ENCODE measurements at places on chromosomes 16 and 17. TPM values are rescaled to one million over a fixed set of nuclear protein-coding genes. Genes with fewer than 3 reads are reported as not detected.

DNA sequence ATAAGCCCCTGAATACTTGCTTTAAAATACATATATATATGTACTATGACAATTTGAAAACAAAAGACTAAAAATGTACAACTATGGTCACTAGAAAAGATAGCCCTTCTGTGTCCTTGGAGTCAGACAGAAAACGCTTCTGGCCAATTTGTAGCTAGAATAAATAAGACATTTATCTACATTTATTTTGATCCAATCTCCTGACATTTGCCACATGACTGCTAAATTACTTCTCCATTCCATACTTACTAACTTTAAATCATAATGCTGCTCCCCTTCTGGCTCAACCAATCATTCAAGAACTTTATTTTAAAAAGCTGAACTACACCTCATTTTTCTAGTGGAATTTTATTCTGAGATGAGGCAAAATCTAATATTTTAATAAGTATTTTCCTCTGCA, 65.8 kb downstream of the CYTH1 start:
- no peak for DNase-seq

- DNase-seq, result no peak
Measured at GRCh38 chr17:45787044-45787443, 2.9 kb downstream of the CRHR1 start.

- DNase-seq, result no peak
Measured at GRCh38 chr17:20916383-20916782, 126.4 kb downstream of the USP22 start.

DNA sequence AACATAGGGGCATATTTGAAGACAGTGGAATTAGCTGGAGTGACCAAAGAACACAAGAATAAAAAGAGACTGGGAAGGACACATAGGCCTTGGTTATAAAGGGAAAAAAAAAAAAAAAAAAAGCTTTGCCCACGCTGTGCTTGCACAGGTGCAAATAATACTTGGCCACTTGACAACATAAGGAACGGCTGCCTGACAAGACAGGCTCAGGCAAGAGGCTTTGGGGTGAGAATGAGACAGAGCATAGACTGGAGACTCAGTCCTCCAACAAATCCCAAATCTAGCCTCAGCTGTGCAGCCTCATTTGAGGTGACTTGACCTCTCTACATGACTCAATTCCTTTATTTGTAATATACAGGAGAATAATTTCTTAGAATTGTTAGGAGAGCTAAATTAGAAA, 332.8 kb upstream of the DYNLRB2 start:
- DNase-seq, result no peak

DNA sequence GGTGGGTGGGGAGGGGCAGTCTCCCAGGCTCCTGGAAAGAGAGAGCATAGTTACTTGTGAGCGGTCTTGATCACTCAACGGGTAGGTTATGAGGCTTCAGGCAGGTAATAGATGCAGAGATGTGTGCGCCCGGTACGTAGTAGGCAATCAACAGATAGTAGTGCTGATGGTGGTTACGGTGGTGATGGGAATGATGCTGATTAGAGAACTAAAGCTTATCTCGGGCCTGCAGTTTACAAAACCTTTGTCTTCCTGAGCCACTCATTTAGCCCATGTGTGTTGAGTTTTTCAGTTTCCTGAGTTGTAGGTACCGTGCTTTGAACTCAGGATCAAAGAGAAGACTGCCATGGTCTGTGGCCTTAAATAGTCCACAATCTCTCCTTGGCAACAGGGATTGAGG, 401.0 kb downstream of the SNX29 start:
- no peak for DNase-seq

DNA sequence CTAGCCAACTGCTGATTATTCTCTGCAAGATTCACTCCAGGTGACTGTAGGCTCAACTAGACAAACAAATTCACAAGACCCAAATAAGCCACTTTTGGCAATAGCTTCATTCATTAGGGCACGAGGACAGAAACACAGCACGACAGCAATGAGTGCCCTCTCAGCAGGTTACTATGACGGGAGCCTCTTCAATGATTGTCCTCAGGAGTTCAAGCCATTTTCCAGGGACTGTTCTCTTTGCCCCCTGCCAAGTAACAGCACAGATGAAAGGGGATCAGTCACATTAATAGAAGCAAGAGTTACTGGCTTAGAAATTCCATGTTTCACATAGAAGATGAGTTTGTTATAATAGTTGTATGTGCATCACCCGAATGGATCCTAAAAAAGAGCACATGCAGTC, 712.2 kb downstream of the CDH8 start:
- DNase-seq, result no peak

GRCh38 chr16:80627108-80627507, 86.3 kb downstream of the DYNLRB2 start:
- no peak for DNase-seq

- DNase-seq, result peak; percentile 78
Measured at GRCh38 chr16:84808826-84809225, 11.0 kb upstream of the CRISPLD2 start.

GRCh38 chr17:61757168-61757567, 106.2 kb downstream of the BRIP1 start:
- DNase-seq, result no peak

DNA sequence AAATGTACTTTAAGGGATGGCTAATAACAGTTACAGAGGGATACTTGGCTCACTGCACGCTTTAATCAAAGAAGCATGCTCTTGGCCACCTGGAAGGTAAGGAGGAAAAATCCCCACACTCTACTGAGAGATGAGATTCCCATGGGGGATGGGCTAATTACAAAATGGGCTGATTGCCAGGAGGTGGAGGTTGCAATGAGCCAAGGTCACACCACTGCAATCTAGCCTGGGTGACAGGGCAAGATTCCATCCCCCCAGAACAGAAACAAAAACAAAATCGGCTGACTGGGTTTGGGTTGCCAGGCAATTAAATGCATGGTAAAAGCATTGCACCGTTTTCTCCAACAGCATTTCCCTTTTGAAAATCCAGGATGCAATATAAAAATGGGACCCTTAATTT, 18.0 kb downstream of the N4BP1 start:
- no peak for DNase-seq

GRCh38 chr17:60461584-60461983, 39.3 kb downstream of the CHCT1 start:
- no peak for DNase-seq

- DNase-seq, result peak; percentile 42
Measured at GRCh38 chr17:7294614-7295153, at the start of gene YBX2. TSS of gene YBX2 (minus strand) at chr17:7294639. CDS start at chr17:7294500, 139 bp downstream.

- no peak for DNase-seq
Measured at GRCh38 chr16:64745258-64745930, 376.5 kb downstream of the CDH11 start.

DNA sequence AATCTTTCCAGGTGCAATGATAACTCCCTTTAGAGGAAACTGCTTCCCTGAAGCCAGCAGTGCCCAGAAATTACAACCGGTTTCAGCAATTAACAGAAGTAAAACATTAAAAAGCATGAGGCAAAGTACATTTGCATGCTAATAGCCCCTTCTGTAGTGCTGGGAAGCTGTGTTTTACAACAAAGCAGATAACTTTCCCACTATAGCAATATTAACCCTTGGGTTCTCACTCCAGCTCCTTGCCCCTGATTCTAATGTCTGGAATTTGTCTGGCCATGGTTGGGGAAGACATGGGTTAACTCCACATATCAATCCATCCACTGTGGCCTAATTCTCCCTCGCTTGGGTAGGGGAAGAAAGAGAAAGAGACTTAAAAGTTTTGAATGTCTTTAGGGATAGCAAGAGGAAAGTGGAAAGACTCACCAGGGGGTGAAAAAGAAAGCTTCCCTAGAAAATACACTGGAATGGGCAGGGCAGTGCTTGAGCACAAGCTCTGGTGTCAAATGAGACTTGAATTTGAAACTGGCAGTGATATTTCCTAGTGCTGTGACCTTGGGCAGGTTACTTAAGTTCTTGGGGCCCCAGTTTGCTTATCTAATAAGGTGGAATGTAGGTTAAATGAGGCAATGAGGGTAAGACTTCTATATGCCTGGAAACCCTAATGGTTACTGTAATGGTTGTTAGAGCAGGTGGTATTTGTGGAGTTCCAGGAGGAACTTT, 102.0 kb downstream of the SOX9 start:
- DNase-seq, result no peak

DNA sequence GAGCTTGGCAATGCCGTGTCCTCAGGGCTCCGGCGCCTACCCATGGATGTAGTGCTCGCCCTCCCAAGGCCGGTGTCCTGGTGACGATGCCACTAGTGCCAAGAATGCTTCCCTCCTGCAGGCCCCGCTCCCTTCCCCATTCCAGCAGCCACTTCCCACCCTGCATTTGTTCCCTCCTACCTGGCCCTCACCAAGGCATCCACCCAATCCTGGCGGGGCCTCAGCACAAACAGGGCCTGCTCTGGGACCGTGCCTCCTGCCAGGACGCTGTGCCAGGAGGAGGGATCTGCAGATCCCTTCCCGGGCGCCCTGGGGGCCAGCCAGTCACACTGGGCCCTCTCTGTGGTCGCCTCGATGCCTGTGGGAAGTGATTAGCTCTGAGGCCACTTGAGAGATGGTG, 25.1 kb downstream of the ABR start:
- DNase-seq, result no peak

- DNase-seq, result no peak
Measured at GRCh38 chr17:603406-604114, 111.1 kb downstream of the VPS53 start.

GRCh38 chr17:74042744-74043486, 160.6 kb upstream of the RPL38 start:
- DNase-seq, result no peak

GRCh38 chr16:20259541-20259940, 67.8 kb downstream of the GP2 start:
- DNase-seq, result peak; percentile 2

GRCh38 chr16:963913-964312, 6.9 kb downstream of the LMF1 start:
- no peak for DNase-seq

- peak; percentile 17 for DNase-seq
Measured at GRCh38 chr17:62653002-62653825, 25.7 kb downstream of the MRC2 start.

DNA sequence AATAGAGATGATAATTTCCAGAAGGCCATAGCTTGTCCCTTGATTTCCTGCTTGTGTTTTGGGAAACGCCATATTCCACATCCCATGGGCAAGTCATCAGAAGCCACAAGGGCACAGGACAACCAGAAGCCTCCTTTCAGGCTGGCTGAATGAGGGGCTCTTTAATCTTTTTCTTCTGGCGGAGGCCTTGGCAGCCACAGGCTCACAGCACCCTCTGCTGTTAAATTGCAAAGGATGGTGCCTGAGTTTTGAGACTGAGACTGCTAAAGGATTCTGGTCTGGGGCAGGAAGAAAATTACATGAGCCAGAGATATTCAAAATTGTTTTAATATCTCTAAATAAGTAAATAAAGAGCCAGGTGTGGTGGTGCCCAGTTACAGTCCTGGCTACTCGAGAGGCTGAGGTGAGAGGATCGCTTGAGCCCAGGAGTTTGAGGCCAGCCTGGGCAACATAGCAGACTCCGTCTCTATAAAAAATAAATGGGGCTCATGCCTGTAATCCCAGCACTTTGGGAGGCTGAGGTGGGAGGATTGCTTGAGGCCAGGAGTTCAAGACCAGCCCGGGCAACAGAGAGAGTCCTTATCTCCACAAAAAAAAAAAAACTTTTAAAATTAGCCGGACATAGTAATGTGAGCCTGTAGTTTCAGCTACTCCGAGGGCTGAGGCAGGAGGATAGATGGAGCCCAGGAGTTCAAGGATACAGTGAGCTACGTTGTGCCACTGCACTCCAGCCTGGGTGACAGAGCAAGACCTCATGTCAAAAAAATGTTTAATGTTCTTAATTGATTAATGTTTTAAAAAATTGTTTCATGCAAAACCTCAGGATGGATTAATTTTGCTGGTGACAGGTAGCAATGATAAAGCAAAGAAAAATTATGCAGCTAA, 26.3 kb downstream of the AARSD1 start:
- peak; percentile 29 for DNase-seq

GRCh38 chr16:70378869-70379493, 32.3 kb downstream of the DDX19A start:
- no peak for DNase-seq

- peak; percentile 21 for DNase-seq
Measured at GRCh38 chr16:84266451-84266850, 26.6 kb upstream of the KCNG4 start.

DNA sequence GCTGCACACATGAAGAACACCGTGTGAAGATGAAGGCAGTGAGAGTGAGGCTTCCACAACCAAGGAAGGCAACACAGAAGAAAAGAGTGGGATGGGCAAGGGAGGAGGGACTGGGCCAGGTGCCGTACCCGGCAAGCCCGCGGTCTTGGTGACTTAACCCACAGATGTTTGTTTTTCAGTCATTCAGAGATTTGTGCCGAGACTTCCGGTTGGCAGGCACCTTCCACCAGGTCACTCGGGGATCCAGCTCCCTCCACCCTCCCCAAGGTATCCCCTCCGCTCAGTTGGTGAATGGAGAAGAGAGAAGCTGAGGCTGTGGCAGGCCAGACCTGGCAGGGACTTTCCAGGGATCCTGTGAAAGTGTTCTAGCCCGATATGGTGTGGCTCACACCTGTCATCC, 4.9 kb upstream of the KREMEN2 start:
- DNase-seq, result no peak

DNA sequence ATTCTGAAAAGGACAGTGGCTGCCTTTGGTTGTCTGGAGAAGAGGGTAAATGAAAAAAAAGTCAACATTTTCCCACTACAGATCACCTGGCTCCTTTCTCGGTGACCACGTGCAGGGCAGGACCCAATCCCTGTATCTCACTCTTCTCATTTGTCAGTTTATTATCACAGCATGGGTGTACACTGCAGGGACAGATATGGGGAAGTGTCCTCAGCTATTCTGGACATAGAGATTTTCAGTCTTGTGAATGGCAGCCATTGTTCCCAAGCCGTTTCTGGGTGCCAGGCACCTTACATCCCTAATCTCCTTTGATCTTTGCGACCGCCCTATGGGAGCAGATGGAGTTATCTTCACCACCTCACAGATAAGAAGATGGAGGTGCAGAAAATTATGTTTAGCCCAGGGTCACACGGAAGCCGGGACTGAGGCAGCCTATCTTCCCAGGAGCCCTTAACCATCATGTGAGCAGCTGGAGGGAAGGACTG, 7.2 kb downstream of the ADORA2B start:
- DNase-seq, result no peak

DNA sequence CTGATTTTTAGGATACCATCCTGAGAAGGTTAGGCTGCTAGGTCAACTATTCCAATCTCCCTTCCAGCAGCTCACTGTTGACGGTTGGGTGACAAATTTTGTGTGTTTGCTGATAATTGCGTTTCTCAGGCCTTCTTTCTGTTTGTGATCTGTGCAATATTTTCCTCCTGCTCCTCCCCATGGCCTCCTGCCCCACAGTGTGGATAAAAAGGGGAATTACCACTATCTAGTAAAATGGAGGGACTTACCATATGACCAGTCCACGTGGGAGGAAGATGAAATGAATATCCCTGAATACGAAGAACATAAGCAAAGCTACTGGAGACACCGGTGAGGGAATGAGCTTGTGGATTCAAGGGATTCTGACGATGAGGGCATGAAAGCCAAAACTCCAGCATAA, 9.2 kb downstream of the CHD3 start:
- DNase-seq, result peak; percentile 67

Gene PPY
- not detected for polyA plus RNA-seq

Gene OTOP3
- polyA plus RNA-seq, result not detected

Gene DCUN1D3
- 1.0 TPM for polyA plus RNA-seq

Gene CACNG1
- not detected for polyA plus RNA-seq

Gene TP53TG3F
- not detected for polyA plus RNA-seq

Gene FOXL1
- not detected for polyA plus RNA-seq

Gene CMTM1
- 3.3 TPM for polyA plus RNA-seq

Gene CDH3
- polyA plus RNA-seq, result not detected

Gene CTRB1
- polyA plus RNA-seq, result not detected
